ENCODE measurements at places on chromosomes 16 and 17.

GRCh38 chr16:85909932-85910853 lies 11.2 kb downstream of the IRF8 start:
- no peak for DNase-seq

DNA sequence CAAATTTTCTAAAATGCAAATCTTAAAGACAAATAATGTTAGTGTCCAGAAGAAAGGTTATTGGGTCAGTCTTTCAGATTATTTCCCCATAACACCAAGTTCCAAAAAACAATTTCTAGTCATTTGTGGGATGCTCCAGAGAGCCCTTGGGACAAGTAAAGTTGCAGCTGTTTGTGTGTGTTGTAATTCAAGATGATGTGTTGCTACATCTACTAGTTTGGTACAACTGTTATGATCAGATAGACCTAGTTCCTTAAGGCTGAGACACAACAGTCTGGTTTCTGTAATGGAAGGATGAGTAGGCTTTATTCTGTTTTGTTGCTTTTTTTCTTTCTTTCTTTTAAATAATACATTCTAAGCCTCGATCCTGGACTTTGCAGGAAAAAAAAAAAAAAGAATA lies 41.9 kb downstream of the PIGL start:
- no peak for DNase-seq

DNA sequence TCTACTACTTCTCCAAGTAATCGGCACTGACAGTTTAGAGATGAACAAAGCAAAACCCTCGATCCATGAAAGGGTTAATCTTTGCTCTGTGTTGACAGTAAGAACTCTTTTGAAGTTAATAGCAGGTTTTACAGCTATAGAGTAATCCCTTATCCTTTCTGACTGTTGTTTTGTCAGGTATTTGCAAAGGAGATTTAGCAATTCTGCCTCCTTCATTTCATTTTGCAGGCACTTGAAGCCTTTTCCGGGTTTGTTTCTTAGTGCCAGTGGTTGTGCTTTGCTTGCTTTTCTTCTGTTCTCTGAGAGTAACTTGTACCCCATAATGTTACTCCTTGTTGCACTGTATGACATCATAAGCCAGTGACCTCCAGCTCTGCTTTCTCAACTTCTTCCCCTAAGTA lies 64.5 kb downstream of the TANGO6 start:
- no peak for DNase-seq

- DNase-seq: peak; percentile 57
Observed at GRCh38 chr17:40443988-40444899, 994 bp downstream of the IGFBP4 start.

GRCh38 chr17:43658900-43659299 lies 2.8 kb downstream of the MEOX1 start:
- DNase-seq: no peak

- no peak for DNase-seq
Observed at GRCh38 chr17:9330141-9330540, 245.5 kb downstream of the STX8 start.

GRCh38 chr17:7997186-7997585 lies 5.2 kb upstream of the GUCY2D start:
- no peak for DNase-seq

GRCh38 chr17:17613708-17614114 lies 22.2 kb upstream of the PEMT start:
- peak; percentile 44 for DNase-seq

- peak; percentile 52 for DNase-seq
Observed at GRCh38 chr16:4537376-4538343, 913 bp downstream of the CDIP1 start.

DNA sequence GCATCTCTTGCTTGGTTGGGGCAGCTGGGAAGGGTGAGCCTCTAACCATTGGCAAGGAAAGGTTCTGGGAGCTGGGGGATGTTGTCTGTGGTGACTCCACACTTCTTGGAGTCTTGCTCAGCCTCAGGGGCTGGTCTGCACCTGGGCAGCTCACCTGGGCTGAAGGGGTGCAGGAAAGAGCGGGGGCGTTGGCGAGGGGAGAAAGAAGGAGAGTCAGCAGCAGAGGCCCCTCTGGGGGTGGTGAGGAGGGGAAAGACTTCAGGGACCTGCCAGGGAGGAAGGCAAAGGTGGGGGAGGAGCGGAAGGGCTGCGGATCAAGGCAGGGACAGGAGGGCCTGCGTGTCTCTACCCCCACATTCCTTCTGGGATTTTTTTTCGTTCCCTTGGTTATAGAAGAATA lies 47.7 kb downstream of the CCDC42 start:
- peak; percentile 59 for DNase-seq

- peak; percentile 33 for DNase-seq
Observed at GRCh38 chr17:74872313-74873036, at the start of gene FDXR. Gene FDXR (minus strand): TSS chr17:74872994. CDS start chr17:74872944, 50 bp downstream.

DNA sequence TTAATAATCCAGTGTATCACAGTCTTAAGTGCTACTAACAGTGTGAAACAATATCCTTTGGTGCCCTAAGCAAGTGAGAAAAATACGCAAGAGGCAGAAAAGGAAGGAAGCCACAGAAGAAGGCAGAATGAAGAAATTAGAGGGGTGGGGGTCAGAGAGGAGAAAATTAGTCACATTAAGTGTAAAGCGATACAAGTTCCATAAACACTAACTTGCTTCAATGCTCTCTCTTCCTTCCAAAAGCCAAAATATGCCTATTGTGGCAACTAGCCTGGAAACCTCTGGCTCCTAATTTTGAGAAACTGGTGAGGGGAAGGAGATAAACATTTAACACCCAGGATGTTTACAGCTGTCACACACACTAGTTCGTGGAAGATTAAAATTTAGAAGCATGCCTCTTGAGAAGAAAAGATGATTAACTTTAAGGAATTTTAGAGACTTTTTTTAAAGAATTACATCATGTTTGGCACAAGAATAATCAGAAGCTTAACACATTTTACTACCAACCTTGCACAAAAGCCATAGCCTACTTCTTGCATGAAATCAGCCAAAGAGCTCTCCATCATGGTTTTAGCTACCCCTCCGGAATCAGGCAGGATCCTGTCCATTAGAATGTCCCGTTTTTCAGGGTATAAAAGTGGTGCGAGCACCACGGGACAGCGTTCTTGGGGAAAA lies 44.7 kb downstream of the CNOT1 start:
- no peak for DNase-seq

DNA sequence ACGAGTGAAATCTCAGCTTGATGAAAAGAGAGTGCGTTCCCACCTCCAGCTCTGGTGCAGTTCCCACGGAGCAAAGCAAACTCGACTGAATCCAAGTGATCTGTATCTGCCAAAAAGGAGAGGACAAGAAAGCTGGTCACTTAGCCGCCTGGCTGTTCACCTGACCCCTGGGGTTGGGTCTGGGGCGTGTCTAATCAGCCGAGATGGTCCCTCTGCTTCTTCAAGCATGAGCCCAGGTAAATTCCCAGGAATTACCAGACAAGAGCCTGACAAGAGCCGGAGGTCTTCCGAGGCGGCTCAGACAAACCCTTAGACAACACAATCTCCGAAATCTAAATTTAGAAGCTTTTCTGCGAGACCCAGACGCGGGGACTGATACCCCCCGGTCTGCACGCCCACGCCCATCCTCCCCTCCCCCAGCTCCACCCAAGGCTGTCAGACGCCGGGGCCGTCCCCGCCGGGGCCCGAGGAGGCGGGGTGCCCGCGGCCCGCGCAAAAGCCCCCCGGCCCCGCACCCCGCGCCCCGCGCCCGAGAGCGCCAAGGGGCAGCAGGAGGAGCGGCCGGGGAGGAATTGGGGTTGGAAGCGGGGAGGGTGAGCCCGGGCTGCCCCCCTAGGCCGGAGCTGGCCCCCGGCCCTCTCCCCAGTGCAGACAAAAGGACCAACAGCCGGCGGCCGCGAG lies 674 bp downstream of the ZNF821 start:
- peak; percentile 53 for DNase-seq

GRCh38 chr17:22569459-22570143 lies 877.3 kb downstream of the KCNJ18 start:
- DNase-seq: peak; percentile 37

- DNase-seq: no peak
Observed at GRCh38 chr16:11752856-11753255, 10.2 kb upstream of the TXNDC11 start.

DNA sequence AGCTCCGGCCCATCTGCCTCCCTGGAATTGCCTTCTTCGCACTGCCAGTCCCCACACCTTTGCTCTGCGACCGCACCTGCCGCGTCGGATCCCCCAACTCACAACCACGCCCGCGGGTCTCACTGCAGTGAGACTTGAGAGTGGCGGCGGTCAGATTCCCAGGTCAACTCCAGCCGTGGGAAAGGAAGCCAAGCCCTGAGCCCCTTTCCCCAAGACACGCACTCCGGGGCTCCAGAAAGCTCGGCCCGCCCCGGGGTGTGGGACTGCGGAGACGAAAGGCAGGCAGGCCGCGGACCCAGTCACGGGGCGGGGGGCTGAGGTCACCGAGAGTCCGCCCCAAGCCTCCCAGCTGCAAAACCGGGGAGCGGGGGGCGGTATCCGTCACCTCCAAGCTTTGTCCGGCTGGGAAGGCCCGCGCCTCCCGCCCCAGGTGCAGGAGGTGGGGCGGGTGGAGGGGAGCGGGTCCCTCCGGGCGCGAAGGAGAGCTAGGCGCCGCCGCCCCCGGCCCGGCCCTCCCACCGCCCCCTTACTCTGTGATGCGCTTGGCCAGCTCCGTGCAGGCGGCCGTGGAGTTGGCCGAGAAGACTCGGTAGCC lies 615 bp downstream of the PRPSAP1 start:
- DNase-seq: peak; percentile 71

DNA sequence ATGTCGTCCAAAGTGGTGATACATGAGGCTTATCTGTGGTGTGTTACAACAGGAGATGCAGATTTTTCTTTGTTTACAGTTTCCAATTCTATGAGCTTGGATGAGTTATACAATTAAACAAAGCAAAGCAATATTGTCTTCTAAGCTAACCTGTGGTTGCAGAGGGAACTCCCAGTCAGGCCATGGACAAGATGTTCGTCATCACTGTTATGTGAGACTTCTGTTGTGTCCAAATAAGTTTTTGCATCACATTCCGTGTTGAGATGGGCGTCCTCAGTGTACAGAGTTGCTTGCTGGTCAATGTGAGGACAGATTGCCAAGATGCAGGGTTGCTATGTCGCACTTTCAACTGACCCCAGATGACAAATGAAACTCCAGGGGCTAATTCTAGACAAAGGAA lies 189.3 kb downstream of the IRF8 start:
- DNase-seq: no peak

DNA sequence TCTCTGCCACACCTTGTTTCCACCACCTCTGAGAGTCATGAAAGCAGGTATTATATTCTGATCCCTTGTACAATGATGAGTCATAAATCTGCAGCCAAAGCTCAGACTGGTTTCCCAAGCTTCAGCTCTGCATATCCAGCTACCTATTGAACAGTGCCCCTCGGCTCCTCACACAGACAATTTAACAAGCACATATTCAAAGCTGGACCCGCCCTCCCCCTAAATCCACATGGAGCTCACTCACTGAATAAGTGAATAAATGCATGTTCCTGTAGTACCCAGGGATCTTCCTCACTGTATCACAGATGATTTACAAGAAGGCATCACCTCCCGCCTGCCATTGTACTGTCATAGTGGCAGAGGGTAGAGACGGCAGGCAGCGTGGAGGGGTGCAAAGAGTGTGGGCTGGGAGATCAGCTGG lies 516.4 kb downstream of the GRIN2A start:
- no peak for DNase-seq

DNA sequence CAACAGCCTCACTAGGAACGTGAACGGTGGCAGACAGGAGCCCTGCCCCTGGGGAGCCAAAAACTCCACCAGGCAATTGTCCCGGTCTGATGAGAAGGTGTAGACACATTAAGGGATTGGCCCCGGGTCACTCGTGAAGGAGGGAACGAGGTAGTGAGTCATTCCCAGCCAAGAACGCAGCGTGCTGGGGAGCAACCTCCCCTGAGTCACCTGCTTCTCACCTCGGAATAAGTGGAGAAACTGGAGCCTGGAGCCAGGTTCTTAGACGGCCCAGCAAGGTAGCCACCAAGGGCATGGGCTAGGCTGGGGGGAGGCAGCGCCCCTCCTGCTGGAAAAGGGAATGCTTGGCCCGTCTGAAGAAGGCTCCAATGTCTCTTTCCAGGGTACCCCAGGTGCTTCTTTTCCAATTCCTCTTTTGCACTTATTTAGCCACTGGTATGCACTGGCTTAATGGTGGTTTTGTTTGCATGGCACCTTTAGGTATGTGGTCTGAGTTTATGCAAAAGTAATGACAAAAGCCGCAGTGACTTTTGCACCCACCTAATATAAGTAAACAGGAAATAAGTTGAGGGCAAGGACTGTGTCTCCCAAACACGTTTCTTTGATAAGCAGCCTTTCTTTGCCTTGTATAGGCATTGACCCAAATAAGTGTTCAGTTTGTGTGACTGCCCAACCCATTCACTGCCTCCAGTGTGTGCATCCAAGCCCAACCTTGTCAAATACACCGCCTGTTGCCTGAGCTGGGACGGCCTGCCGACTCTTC lies 1.8 kb upstream of the HELZ start:
- no peak for DNase-seq

DNA sequence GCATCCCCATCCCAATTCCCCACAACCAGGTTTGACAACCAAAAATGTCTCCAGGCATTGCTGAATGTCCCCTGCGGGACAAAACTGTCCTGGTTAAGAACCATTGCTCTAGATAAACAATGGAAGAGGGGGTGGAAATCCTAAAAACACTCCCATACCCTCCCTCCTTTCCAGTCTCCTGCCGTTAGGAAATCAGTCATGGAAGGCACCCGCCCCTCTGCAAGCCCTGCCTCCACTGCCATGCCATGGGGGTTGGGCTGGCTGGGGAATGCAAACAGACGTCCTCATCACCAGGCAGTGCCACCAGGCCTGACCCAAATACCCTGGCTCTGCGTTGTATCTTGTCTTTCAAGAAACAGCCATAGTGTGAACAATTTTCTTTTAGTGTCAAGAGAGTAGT lies 57.5 kb downstream of the CYTH1 start:
- no peak for DNase-seq

- DNase-seq: no peak
Observed at GRCh38 chr16:88289968-88290401, 92.8 kb upstream of the ZNF469 start.

GRCh38 chr17:56230660-56231059 lies 77.4 kb downstream of the ANKFN1 start:
- DNase-seq: no peak

DNA sequence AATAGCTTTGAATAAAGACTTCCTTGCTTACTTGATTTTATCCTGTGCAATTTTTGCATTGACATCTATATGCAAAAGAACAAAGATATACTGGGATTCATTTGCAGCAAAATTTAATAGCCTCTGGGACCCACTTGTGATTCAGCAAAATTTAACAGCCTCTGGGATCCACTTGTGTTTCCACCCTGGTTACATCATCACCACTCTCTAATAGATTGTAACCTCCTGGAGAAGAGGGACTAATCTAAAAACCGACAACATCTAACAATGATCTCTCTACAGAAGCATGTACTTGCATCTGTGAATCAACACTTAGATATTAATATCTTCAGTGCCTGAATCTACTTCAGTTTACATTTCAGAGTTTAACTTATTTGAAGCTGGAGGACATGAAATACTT lies 202.0 kb upstream of the CPHXL start:
- no peak for DNase-seq
